ENCODE measurements at places on chromosomes 11 and 22. TPM values are rescaled to one million over a fixed set of nuclear protein-coding genes. Genes with fewer than 3 reads are reported as not detected.
A peak's percentile ranks its signal among the peaks of the same experiment; 100 is the strongest.

The GRAP2 gene
- 0.05 TPM for polyA plus RNA-seq

GRCh38 chr11:85109141-85109540 lies 518.0 kb downstream of the DLG2 start:
- no peaks in the 10 kb centered on the region for H3K4me1 ChIP-seq
- DNase-seq = no peak
- no peaks in the 10 kb centered on the region for H3K27me3 ChIP-seq
- no peaks in the 10 kb centered on the region for H3K36me3 ChIP-seq

The GLYAT gene
- polyA plus RNA-seq = not detected

DNA sequence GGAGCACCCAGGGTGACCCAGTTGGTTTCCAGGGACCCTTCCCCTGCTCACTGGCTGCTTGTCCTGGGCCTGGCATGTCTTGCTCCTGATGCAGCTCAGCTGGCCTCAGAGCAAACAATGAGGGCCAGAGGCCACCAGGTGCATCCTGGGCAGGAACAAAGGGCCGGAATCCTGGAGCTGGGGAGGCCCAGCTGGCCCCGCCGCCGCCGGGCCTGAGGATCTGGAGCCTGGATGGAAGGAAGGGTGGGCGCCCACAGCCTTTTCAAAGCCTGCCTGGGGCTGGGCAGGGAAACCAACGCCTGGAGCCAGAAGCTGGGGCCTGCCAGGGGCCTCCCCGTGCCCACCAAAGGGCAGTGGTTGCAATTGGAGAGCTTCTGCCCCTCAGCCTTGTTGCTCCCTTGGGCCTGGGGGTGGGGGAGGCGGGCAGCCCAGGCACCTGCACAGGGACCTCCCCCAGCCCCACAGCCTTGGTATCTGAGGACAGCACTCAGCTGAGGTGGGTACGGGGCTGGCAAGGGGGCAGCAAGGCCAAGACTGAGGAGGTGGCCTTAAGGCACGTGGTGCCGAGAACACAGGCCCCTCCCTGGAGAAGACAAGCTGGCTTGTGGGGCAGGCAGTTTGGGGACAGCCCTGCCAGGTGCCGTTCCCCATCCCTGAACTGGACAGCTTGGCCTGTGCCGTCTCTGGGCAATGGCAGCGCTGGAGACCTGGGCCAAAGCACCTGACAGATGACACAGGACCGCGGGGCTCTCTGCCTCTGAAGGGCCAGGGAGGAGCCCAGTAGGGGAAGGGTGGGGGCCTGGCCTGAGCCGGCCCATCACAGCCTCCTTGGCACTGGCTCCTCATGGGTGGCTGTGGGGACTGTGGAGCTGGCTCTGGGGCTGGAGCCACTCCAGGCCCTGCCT lies 7.1 kb upstream of the ADORA2A start:
- no peak overlapping the region for H3K27ac ChIP-seq
- no peak for DNase-seq
- peaks cover 20% of the 10 kb centered on the region for H3K36me3 ChIP-seq
- no peaks in the 10 kb centered on the region for H3K27me3 ChIP-seq

DNA sequence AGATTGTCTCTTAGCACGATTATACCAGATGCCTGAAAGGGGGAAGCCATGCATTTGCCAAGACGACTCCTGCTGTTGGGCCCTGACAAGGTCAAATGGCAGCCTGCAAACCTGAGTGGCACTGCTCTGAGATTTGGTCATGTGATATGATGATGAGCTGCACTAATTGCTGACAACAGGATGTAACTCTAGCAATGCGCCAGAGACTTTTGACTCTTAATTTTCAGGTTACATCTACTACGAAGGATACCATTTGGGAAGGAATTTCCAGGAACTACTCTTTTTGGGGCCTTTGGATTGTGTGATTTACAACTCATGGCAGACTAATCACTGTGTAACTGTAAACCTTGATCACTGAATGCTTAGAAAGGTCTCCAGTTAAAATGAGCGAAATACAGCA lies 13.1 kb downstream of the TREH start:
- no peaks in the 10 kb centered on the region for H3K4me1 ChIP-seq
- H3K27ac ChIP-seq = no peak overlapping the region
- H3K27me3 ChIP-seq = no peaks in the 10 kb centered on the region
- DNase-seq = no peak
- no peak overlapping the region for H3K4me3 ChIP-seq

DNA sequence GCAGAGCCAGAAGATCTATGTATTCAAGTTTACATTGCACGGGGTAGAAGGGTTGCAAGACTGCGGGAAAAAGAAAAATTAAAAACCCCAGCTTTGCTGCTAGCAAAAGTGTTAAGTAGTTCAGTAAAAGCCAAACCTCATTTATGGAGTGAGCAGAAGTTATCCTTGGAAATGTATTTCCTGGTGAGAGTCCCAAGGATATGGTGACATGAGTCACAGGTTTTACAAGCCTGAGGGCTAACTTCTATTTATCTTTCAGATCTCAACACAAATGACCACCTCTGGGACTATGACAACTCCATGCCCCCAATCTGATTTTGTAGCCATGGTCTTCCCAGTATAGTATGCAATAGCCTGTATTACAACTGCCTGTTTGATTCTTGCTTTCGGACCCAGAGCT lies 26.1 kb downstream of the ABTB2 start:
- no peak for DNase-seq
- no peaks in the 10 kb centered on the region for H3K27me3 ChIP-seq
- H3K36me3 ChIP-seq = no peaks in the 10 kb centered on the region
- H3K4me1 ChIP-seq = peaks cover 7% of the 10 kb centered on the region
- H3K4me3 ChIP-seq = no peak overlapping the region
- no peak overlapping the region for H3K27ac ChIP-seq

The MMP12 gene
- polyA plus RNA-seq = not detected

- no peaks in the 10 kb centered on the region for H3K27me3 ChIP-seq
- H3K27ac ChIP-seq = no peak overlapping the region
- H3K4me1 ChIP-seq = no peaks in the 10 kb centered on the region
- no peak for DNase-seq
- no peak overlapping the region for H3K4me3 ChIP-seq
These were observed 71.7 kb upstream of the FAR1 start for GRCh38 chr11:13596611-13597326.

DNA sequence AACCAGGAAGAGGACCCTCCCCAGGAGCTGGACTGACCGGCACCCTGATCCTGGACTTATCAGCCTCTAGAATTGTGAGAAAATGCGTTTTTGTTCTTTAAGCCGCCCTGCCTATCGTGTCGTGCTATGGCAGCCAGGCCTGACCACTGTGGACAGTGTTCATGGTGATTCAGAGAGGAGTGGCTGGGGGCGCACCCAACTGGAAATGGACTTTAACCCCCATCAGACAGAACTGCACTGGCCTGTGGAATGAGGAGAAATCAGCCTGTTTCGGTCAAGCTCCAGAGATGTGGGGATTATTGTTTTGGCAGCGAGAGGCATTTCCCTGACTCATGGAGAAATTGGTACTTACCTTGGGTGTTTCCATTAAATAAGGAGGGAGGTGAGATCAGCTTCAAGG lies 1437.8 kb downstream of the BRD1 start:
- H3K27ac ChIP-seq = no peak overlapping the region
- H3K27me3 ChIP-seq = no peaks in the 10 kb centered on the region
- H3K4me1 ChIP-seq = no peaks in the 10 kb centered on the region
- no peak overlapping the region for H3K4me3 ChIP-seq
- no peak for DNase-seq

The MYRF gene
- not detected for polyA plus RNA-seq

The FAM89B gene
- 139 TPM for polyA plus RNA-seq

- no peak overlapping the region for H3K27ac ChIP-seq
- DNase-seq = no peak
- H3K4me1 ChIP-seq = no peaks in the 10 kb centered on the region
- H3K4me3 ChIP-seq = no peak overlapping the region
- no peaks in the 10 kb centered on the region for H3K27me3 ChIP-seq
These were observed 81.6 kb upstream of the SORL1-AS1 start for GRCh38 chr11:121534131-121535093.

The ASCL2 gene
- 11.4 TPM for polyA plus RNA-seq

- no peaks in the 10 kb centered on the region for H3K27me3 ChIP-seq
- H3K27ac ChIP-seq = peak overlapping the region; percentile 85
- DNase-seq = peak; percentile 67
- H3K4me3 ChIP-seq = no peak overlapping the region
These were observed 476.4 kb downstream of the MIAT start for GRCh38 chr22:27133681-27134314.

The OR52N4 gene
- polyA plus RNA-seq = not detected

GRCh38 chr11:58047818-58048217 lies 17.1 kb downstream of the OR6Q1 start:
- no peaks in the 10 kb centered on the region for H3K36me3 ChIP-seq
- no peaks in the 10 kb centered on the region for H3K4me1 ChIP-seq
- H3K4me3 ChIP-seq = no peak overlapping the region
- no peaks in the 10 kb centered on the region for H3K27me3 ChIP-seq

- no peaks in the 10 kb centered on the region for H3K27me3 ChIP-seq
- peak; percentile 3 for DNase-seq
- no peaks in the 10 kb centered on the region for H3K36me3 ChIP-seq
- no peaks in the 10 kb centered on the region for H3K4me1 ChIP-seq
These were observed 4.3 kb upstream of the OR2AG1 start for GRCh38 chr11:6778518-6778917.

DNA sequence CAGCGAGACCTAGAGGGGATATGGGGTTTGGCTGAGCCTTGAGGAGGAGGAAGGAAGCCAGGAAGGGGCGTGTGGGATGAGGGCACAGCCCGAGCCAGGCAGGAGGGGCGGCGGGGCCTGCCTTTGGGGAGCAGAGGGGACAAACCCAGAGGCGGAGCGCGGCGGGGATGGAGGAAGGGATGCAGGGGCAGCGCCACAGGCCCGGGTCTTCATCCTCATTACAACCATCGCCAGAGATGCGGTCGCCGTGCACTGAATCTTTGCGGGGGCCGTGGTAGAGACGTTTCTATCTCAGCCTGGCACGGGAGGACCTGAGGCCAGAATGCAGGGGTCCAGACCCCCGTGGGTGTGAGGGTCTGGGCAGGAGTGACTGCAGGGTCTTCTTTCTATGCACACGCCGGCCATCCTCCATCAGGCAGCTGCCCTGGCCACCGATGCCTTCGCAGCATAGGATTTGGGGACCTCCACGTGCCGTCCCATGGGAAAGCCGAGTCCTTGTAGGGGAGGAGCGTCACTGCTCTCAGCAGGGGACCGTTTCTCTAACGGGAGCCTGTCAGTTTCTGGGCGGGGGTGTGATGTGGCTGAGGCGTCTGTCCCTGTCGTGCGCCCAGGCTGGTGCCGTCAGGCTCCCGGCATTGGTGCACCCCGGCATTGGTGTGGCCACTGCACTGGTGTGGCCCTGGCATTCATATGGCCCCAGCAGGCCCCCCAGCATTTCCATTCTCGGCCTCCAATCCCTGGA lies 1267.9 kb downstream of the BRD1 start:
- H3K36me3 ChIP-seq = no peaks in the 10 kb centered on the region
- no peak for DNase-seq
- no peaks in the 10 kb centered on the region for H3K27me3 ChIP-seq
- H3K27ac ChIP-seq = no peak overlapping the region

The AMPD3 gene
- polyA plus RNA-seq = 10.5 TPM

The GAB4 gene
- not detected for polyA plus RNA-seq

- no peak overlapping the region for H3K27ac ChIP-seq
- DNase-seq = no peak
- H3K36me3 ChIP-seq = no peaks in the 10 kb centered on the region
These were observed 23.6 kb downstream of the PAMR1 start for GRCh38 chr11:35501776-35502175.

- H3K27ac ChIP-seq = no peak overlapping the region
- no peaks in the 10 kb centered on the region for H3K4me1 ChIP-seq
- H3K36me3 ChIP-seq = no peaks in the 10 kb centered on the region
- DNase-seq = no peak
These were observed 65.1 kb downstream of the CLMP start for GRCh38 chr11:123129920-123130319.

The GDPD4 gene
- polyA plus RNA-seq = not detected

GRCh38 chr11:79276736-79277325 lies 164.0 kb downstream of the TENM4 start:
- no peak for DNase-seq
- H3K27me3 ChIP-seq = no peaks in the 10 kb centered on the region
- H3K27ac ChIP-seq = no peak overlapping the region

The HOATZ gene
- not detected for polyA plus RNA-seq

DNA sequence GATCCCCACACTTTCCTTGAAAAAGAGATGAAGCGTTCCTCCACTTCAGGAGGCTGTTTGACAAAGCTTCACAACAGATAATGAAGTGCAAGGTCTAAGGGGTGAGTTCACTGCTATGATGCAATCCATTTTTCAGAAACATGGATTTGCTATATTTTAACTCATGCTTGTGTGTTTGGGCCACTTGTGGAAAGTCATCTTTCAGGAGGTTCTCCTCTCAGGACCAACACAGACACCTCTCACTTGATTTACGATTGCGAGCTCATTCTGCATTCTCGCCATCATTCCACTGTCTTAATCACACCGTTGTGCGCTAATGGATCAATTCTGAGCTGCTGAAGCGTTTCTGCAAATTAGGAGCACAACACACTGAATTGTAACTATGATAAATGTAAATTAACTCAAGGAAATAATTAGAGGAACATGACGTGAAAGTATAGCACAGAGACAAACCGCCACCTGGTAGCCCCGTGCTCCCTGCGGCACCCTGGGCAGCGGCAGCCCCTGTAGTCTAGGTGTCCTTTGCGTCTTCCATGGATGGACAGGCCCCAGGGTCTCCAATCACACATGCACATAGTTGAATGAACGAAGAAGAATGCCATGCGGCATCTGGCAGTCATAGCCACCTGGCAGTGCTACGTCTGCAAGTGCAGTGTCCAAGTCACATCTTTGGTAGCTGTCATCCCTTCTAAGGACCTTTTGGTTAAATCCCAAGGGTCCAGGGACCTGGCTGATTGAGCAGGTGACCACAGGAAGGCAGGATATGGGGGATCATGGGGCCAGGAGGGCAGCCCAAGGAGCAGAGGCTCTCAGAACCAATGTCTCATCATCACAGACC lies 28.1 kb upstream of the RTL6 start:
- H3K27ac ChIP-seq = no peak overlapping the region
- DNase-seq = no peak
- no peak overlapping the region for H3K4me3 ChIP-seq
- H3K27me3 ChIP-seq = no peaks in the 10 kb centered on the region
- no peaks in the 10 kb centered on the region for H3K36me3 ChIP-seq

The TP53AIP1 gene
- 0.03 TPM for polyA plus RNA-seq

GRCh38 chr11:32586576-32587190 lies 3.1 kb downstream of the EIF3M start:
- H3K27me3 ChIP-seq = no peaks in the 10 kb centered on the region
- no peak overlapping the region for H3K4me3 ChIP-seq

The GAL gene
- polyA plus RNA-seq = not detected

GRCh38 chr22:50017701-50018224 lies 5.2 kb upstream of the IL17REL start:
- H3K27ac ChIP-seq = no peak overlapping the region
- H3K36me3 ChIP-seq = no peaks in the 10 kb centered on the region
- H3K4me1 ChIP-seq = no peaks in the 10 kb centered on the region
- no peak for DNase-seq
- H3K4me3 ChIP-seq = no peak overlapping the region

- H3K27ac ChIP-seq = no peak overlapping the region
- peak overlapping the region; percentile 74 for H3K4me3 ChIP-seq
- DNase-seq = peak; percentile 3
- no peaks in the 10 kb centered on the region for H3K27me3 ChIP-seq
- H3K4me1 ChIP-seq = peaks cover 21% of the 10 kb centered on the region
These were observed 1.1 kb upstream of the SAMM50 start for GRCh38 chr22:43953988-43954785.

- no peak for DNase-seq
- no peak overlapping the region for H3K27ac ChIP-seq
- H3K27me3 ChIP-seq = peaks cover 24% of the 10 kb centered on the region
- H3K36me3 ChIP-seq = no peaks in the 10 kb centered on the region
- no peaks in the 10 kb centered on the region for H3K4me1 ChIP-seq
These were observed 4.9 kb upstream of the SLC16A8 start for GRCh38 chr22:38088629-38089473.

GRCh38 chr11:6646918-6647679 lies 8.5 kb downstream of the DCHS1 start:
- peak overlapping the region; percentile 78 for H3K27ac ChIP-seq
- H3K27me3 ChIP-seq = no peaks in the 10 kb centered on the region
- peak; percentile 57 for DNase-seq

Measured in CD14-positive monocyte (primary cell).